Activated CD4-positive, alpha-beta T cell treated with anti-CD3 and anti-CD28 coated beads for 48 hours (primary cell): ENCODE measurements at places on chromosomes 6 and 20.

DNA sequence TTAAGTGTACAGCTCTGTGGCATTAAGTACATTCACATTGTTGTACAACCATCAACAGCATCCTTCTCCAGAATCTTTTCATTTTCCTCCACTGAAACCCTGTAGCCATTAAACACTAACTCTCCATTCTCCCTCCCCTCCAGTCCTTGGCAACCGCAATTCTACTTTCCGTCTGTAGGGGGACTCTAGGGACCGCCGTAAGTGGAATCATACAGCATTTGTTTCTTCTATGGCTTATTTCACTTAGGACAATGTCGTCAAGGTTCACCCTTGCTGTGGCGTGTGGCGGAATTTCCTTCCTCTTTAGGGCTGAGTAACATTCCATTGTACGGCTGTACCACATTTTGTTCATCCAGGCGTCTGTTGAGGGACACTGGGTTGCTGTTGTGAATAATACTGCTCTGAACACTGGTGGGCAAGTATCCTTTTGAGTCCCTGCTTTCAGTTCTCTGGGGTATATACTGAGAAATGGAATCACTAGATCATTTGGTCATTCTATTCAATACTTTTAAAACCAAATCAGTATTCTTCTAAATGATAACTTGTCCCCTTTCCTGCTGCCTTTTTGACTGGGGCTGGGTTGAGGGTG is 50.7 kb downstream of the PPP1R3G start:
- peak; percentile 61 for DNase-seq

DNA sequence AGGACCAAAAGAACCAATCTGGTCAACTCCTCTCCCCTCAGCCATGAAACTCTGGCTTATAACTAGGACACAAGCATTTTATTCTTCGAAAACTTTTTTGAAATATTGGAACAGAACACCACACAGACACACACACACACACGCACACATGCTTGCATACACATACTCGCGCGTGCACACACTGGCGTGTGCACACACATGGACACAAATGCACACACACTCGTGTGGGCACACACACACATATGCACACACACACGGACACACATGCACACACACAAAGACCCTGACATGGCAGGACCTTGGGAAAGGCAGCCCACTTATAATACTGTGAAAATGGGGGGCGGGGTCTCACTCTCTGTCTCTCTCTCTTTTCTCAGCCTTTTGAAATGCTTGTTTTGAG is 63.9 kb downstream of the TMEM242 start:
- no peak for DNase-seq

DNA sequence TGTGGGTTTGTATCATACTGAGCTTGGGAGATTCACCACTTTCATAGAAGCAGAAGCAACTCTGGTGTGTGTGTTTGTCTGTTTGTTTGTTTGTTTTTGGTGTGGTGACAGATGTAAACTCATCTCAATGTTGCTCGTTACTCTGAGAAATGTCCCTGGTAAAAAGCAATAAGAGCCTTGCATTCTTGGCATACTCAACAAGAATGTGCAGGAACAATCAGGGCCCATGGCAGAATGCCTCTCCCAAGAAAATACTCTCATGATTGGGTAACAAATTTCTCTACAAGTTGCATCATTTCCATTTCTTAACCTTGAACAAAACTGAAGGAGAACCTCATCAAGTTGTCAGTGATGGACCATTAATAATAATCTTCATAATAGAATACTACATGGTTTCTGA is 43.0 kb upstream of the PKHD1 start:
- DNase-seq = no peak

DNA sequence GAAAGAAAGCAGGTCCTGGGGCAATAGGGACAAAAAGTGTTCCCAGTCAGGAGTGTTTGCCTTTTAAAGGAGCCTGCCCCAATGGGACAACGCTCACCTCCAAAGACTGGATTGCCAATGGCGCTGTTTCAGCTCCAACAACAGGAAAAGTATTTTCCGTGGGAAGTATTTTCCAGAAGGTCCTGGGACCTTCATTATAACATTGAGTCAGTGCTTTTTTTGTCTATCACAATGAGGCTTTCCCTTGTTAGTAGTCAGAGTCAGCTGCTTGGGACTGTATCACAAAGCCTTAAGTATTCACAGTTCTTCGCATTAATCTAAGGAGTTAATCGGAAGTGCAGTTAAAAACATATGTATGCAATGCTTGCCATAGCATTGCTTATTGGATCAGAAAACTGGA is 17.3 kb downstream of the TRAF3IP2 start:
- DNase-seq = no peak

- no peak for DNase-seq
Measured at GRCh38 chr6:56796196-56796532, 153.5 kb upstream of the DST start.

DNA sequence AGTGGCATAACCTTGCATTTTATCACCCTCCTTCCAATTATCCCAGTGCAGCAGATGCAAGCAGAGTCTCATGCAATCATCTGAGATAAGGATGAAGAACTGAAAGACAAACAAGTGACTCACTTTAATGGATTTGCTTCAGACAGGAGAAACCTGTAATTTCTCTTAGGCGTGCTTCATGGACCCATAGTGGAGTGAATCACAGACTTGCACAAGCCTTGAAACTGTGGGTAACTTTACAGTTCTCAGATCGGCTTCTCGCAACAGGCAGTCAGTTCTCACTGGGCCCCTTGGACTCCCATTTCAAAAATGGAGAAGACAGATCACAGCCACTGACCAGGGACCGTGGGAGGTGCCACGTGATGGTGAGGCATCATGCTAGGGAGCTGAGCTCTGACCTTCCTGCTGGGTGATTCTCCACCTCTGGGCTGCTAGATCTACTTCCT is at the start of gene ADGRF4:
Gene ADGRF4 (plus strand): TSS at position 239 of the 446 bp plus-strand sequence. CDS start 8,666 bp downstream, outside the sequence.
- peak; percentile 7 for DNase-seq

DNA sequence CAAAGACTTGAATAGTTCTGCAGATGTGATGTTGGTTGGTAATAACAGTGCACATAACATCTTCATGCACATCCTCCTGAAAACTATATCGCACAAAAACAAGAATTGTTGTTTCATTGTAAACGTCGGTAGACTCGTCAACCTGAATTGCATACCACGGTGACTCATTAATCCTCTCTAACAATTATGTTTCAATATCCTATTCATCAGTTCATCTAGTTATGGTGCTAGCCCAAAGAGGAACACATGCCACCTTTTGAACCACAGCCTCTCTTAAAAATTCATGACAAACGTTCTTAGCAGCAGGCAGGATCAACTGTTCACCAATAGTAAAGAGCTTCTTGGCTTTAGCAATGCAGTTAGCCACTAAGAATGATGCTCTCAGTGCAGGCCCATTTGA is 25.0 kb downstream of the CRYBG1 start:
- no peak for DNase-seq

DNA sequence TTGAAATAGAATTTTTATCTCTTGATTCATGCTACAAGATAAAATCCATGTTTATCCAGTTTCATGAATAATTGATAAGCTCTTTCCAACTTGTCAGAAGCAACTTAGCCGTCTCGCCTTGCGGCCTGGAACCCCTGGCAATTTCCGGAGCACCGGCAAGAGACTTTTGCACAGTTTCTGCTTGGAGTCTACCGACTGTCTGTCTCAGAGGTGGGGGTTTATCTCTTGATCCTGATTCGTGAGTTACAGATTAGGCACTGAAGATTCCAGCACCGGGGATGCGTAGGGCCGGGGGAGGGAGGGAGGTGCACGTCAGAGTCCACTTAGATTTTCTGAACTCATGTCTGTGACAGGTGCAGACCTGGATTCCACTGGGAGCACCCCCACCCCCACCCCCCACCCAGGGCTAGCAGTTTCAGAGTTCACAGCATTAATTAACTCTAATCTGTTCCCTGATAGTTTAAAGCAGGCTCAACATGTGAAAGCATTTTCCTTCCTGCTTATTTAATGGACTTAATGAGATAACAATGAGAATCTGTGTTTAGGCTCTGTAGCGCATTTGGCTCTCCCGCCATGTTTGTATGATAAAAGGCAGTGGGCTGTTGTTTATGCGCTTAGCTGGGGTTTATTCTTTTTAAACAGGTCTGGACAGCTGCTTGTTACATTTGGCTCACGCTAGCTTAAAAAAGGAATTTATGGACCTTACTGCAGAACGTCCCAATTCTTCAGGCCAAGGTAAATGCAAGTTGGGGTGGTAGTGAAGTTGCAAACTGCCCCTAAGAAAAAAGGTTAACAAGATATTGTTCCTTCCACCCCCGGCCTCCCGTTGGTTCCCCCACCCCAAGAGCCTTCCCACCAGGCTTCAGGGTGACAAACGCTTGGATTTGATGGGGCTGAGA is 8.1 kb upstream of the APCDD1L start:
- DNase-seq = no peak

- no peak for DNase-seq
Measured at GRCh38 chr6:92341201-92341600, 1078.2 kb downstream of the EPHA7 start.

GRCh38 chr6:65922049-65922448 is 215.0 kb upstream of the EYS start:
- DNase-seq = no peak

DNA sequence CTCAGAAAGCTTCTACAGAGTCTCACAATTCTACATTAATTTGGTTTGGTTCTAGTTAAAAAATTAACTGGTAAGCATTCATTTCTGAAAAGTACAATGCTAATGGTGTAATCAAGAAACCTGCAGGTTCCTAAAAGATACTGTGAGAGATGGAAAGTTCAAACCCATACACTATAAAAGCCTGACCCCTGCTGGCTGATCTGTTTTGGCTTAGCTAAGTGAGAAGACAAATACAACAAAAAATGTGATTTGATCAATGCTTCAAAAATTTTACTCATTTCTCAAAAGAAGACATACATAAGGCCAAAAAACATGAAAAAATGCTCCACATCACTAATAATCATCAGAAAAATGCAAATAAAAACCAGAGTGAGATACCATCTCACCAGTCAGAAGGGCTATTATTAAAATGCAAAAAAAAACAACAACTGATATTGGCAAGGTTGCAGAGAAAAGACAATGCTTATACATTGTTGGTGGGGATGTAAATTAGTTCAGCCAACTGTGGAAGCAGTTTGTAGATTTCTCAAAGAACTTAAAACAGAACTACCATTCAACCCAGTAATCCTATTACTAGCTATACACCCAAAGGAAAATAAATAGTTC is 102.8 kb downstream of the MOXD1 start:
- peak; percentile 48 for DNase-seq

DNA sequence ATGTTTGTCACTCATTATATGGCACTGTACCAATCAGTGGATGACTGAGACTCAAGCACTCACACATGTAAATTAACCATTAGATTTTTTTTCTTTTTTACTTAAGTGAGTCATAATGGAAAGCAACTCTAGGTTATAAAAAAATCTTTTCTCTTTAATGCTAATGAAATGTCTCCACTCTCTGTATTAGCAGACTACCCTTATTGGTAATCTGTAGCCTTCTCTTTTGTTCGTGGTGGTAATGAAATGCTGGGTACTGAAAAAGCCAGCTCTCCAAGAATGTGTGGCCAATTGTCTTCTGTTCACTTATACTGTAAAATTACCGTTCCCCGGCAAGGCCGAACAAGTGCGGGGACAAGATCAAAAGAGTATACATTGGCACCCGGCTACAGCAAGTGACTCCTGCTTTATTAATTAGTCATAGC is 69.0 kb downstream of the AFG1L start:
- no peak for DNase-seq

DNA sequence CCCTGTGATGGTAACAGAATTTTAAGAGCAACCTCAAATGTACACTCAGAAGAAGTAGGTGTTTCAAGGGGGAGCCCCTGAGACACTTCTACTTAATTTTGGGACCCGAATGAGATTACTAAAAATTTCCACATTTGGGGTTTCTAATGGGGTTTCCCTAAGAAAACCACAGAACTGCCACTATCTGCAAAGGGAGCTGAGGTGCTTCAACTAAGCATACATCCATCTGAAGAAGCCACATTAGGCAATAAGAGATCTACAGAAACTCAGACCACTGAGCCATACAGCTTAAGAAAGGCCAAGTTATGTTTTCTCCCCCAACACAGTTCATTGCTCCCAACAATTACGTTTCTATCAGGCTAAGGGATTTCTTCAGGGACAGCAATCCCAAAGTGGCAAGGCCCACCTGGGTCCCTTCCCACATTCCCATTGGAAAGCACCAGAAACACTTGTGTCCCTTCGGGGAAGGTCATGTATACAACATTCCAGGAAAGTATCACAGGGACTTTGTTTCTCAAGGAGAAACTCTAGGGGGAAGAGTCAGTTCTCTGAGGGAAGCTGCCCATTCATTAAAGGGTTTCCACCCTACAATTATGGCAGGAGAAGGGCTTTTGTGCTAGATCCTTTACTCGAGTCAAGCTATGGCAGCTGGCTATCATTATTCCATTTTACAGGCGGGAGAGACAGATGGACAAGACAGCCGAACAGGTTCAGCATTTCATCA is 5.0 kb downstream of the BCL2L1 start:
- peak; percentile 37 for DNase-seq

- DNase-seq = no peak
Measured at GRCh38 chr6:130624046-130624445, 203.2 kb upstream of the SMLR1 start.

DNA sequence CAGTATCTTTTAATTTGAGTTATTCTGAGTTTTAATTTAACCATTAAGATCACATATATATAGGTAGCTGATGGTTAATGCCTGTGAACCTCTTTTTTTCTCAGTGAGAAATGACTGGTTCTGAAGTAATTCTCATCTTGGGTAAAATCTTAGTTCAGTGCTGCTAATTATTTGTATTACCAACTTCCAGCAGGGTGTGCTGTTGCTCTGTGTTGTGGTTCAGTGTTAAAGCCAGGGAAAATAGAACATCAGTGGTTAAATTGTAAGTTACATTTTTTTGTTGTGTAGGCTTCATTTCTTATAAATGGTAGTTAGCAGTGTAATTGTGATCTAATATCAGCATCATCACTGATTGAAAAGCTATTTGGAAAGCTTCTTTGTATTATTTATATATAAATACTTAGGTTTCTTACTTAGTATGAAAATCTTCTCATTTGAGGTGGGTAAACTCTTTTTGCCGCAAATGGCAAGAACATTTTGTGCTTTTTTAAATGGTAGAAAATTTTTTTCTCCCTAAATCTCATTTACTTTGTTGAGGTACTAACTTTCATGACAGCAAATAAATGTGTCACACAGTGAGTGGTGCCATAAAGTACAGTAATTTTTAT is 43.7 kb downstream of the CDC5L start:
- DNase-seq = peak; percentile 48
